ENCODE measurements at places on chromosomes 13 and 19.

DNA sequence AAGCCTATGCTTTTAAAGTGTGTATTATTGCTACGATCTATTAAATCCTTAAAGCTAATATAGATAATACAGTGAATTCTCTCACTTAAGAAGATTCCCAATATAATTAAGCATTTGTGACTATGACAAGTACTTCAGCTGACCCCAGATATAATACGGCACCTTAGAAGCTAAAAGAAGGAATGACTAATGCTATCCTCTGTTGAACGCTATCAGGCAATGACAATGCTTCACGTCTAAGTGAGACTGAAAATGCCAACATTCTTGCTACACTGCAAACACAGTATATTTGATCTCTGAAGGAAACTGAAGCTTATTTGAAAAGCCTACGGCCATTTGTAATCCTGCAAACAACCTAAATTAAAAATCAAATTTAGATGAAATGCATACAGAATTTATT lies 19.7 kb downstream of the VWA8 start:
- no peak for DNase-seq

DNA sequence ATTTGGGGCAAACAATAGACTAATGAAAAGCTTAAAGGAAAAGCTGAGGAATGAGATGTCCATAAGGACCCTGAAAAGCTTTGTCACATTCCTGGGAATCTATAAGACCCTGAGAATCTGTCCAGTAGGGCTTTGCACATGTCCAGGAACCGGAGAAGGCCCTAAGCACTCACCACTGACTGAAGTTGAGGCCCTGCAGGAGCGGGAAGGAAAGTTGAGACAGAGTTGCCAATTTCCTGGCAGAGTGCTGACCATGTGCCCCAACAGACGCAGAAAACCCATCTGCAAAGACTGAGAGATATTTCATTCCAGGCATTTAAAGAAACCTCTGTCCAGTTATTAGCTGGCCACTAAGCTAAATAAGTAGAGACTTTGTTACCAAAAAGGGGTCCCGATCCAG lies 890.5 kb downstream of the UQCRFS1 start:
- DNase-seq: no peak

- no peak for DNase-seq
These were observed 617.7 kb upstream of the SLITRK1 start for GRCh38 chr13:84500016-84500415.

- DNase-seq: no peak
These were observed 124.5 kb upstream of the ZNF507 start for GRCh38 chr19:32220951-32221350.

DNA sequence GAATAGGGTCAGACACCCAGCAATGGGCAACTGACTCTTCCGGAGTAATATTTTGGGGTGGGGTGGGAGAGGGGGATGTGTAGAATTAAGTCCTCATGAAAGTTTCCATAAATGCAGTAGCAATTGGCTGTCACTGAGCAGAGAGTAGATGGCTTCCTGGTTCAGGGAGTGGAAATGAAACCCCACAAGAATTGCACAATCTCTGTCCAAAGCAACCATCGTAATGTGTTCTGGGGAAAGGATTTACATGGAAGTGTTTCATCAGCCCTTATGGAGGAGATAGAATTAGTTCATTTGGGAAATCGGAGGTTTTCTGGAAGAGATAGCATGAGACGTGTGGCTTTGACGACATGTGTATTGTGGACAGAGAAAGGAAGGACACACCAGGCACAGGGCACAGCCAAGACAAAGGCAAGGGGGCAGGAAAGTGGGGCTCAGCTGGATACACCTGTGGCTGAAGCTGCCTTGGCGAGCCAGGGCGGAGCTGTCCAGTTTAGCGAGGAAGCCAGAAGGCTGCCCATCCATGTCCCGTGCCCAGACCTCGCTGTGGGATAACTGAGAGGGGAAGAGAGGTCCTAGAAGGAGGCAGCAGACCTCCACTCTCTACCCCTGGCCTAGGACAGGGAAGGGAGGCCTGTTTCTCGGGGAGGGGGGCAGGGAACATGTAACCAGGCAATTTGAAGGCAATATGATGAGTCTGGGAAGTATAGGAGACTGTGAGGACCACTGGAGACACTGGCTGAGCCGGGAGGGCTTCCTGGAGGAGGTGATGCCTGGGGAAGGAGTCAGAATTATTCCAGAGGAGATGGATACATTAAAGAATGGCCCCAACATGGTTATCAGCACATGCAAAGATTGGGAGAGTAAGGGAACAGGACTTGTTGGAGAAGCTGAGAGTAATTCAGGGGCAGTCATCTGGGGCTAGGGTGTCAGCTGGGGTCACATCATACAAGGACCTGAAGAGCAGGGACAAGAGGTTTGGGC lies 2.6 kb upstream of the CLEC4G start:
- no peak for DNase-seq

DNA sequence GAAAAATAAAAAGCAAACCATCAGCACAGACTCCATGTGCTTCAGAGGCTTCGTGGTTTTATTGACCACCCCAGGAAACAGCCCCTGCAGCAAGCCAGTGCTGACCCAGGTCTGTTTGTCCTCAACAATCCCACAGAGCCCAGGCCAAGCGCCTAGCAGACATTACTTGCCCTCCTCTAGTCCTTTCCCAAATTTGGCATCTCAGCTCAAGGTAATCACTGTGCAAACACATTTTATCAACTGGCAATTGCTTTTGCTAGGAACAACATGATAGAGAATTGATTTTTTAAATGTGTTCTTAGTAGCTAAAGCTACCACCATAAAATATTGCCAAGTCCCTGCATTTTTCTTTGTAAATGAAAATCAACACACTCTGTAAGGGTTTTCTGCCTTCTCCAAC lies 121.8 kb downstream of the STOML3 start:
- no peak for DNase-seq

DNA sequence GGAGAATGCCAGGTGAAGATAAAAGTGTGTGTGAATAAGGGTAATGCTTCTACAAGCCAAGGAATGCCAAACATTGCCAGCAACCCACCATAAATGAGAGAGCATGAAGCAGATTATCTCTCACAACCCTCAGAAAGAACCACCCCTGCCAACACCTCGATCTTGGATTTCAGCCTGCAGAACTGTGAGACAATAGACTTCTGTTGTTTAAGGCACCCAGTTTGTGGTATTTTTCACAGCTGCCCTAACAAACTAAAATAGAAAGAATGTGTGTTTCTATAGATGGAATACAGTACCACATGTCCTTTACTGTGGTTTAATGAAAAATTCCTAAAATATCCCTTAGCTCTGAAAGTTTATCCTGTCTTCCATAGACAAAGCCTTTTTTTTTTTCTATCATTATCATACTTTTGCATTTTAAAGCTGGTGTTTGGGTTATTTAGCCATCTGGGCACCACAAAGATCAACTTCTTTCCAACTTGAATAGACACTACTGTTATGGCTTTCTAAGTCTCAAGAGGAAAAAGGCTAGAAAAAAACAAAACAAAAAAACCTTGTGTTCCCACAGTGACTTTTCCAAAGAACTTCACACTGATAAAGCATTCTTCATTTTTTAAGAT lies 505.6 kb downstream of the KCTD12 start:
- DNase-seq: no peak

- no peak for DNase-seq
These were observed 95.4 kb downstream of the COL4A2 start for GRCh38 chr13:110402299-110403069.

GRCh38 chr19:15587663-15588062 lies 27.4 kb upstream of the CYP4F8 start:
- no peak for DNase-seq

- DNase-seq: no peak
These were observed 24.0 kb downstream of the ZNF850 start for GRCh38 chr19:36748431-36749275.

DNA sequence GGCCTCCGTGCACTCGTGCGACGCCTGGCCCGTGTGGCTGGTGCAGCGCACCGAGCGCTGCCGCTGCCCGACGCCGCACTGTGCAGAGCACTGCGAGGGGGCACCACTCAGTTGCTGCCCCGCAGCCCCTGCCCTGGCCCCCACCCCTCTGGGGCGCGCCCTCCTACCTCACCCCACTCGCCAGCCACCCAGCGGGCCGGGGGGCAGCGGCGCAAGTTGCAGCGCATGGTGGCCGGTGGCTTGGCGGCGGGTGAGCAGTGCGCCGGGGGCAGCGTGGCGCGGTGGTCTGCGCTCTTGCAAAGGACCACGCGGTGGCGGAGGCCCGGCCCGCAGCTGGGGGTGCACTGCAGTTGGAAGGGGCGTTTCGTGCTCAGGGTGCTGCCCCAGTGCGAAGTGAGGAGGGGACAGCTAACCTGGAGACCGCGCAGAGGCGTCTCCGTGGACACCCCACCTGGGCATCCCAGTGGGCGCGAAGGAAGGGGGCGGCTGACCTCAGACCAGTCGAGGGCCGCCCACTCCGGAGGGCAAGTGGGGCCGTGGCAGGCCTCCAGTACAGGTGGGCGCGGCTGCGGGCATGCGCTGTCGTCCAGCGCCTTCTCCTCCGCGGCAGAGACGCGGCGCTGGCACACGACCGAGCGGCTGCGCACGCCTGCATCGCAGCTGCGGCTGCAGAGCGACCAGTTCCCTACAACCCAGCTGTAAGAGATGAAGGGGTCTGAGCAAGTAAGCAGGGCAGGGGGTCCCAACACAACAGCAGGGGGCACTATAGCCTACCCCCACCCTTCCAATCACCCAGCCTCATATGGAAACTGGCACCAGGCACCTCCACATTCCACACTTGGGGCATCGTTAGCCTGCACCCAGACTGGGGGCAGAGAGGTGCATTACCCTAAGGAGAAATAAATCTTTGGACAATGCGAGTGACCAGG lies 8.0 kb upstream of the MYO1F start:
- no peak for DNase-seq

DNA sequence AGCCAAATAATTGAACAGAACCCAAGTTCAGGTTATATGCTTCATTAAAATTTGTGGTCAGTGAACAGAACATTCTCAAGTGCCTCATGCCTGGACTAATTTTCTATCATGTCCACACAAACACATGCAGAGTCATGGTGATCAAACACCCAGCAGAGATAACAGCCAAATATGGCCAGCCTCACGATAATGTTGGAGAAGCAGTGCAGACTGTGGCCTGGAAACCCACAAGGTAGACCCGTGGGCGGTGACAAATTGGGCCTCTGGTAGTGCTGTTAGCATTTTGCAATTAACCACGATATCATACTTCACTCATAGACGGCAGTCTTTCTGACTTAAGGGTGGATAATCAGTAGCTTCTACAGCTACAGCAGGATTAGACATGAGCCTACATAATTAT lies 35.0 kb upstream of the VWA8 start:
- no peak for DNase-seq

- DNase-seq: no peak
These were observed 31.8 kb upstream of the HOMER3 start for GRCh38 chr19:18972851-18973250.

- DNase-seq: no peak
These were observed 512 bp downstream of the RPS19 start for GRCh38 chr19:41860419-41861115.

- no peak for DNase-seq
These were observed 387.3 kb downstream of the PCDH17 start for GRCh38 chr13:58018865-58019264.

DNA sequence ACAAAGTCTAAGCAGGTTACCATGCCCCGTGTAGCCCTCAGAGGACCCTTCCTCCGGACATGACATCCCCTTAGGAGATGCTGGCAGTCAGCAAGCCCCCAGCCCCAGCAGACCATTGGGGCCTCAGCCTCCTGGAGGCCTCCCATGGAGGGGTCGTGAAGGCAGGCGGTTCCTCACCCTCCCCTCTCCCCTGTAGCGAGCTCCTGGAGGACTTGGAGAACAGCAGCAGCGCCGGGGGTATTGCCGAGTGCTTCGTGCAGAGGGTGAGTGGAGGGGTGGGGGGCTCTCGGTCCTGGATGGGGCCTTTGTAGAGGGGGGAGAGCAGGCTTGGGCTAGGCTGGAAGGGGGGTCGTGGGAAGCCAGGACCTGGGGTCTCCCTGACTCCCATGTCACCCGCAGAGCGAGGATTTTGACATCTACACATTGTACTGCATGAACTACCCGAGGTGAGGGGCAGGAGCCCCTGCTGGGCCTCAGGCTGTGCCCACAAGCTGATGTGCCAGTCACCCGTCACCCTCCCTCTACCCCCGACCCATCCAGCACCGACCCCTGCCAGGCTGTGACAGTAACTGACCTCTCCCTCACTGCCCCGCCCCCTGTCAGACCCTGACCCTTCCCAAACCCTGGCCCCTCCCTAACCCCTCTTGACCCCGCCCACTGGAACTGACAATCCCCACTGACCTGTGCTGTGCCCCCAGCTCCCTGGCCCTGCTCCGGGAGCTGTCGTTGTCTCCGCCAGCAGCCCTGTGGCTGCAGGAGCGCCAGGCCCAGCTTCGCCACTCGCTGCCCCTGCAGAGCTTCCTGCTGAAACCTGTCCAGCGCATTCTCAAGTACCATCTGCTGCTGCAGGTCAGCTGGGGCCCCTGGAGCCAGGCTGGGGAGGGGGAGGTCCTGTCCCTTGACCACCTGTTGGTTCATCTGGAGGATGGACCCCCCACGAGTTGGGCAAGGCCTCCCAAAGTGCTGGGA lies 4.0 kb downstream of the PLEKHG2 start:
- DNase-seq: no peak

- DNase-seq: no peak
These were observed 54.7 kb downstream of the SKA3 start for GRCh38 chr13:21121616-21122015.

DNA sequence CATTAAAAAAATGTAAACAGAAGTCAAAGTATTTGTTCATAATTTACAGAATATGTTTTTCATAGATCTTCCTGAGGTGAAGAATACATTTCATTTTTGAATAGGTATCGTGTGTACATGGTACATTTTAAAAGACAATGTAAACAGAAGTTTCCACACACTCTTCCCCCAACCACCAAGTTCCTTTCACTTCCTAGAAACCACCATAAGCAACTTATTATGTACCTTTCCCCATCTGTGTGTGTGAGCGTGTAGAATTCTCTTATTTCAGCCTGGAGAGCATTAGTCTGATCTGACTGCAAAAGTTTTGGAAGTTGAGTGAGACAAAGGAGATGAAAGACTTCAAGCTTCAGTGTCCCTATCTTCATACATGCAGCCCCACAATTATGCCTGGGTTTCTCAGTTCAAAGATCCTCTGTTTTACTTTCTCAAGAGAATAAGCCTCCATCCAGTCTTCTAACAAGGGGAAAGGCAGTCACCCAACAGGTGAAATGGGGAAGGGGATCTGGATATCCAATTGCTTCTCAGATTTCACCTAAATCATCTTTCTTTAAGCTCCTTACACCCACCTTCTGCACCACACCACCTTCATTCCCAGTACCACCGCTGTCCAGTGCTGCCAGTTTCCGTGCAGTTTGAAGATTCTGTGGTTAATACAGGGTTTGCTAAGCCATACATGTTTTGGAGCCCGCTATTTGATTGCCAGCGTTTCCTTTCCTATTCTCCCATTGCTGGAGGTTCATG lies 2.1 kb downstream of the TEX30 start:
- DNase-seq: no peak

- DNase-seq: no peak
These were observed 54.8 kb upstream of the SOX1 start for GRCh38 chr13:112012016-112012704.

Data from stimulated activated CD8-positive, alpha-beta memory T cell treated with anti-CD3 and anti-CD28 coated beads, Interleukin-4, amount 100 ng/mL, for 1 hour (primary cell).